Choroid plexus epithelial cell (primary cell): ENCODE measurements at places on chromosomes 16 and 17.
A peak's percentile ranks its signal among the peaks of the same experiment; 100 is the strongest.

- no peak for DNase-seq
Observed at GRCh38 chr16:65659758-65660157, 537.9 kb upstream of the CDH11 start.

- DNase-seq = no peak
Observed at GRCh38 chr16:84511831-84512230, 7.4 kb upstream of the MEAK7 start.

- DNase-seq = peak; percentile 91
Observed at GRCh38 chr17:68462381-68463210, 5.3 kb upstream of the WIPI1 start.

DNA sequence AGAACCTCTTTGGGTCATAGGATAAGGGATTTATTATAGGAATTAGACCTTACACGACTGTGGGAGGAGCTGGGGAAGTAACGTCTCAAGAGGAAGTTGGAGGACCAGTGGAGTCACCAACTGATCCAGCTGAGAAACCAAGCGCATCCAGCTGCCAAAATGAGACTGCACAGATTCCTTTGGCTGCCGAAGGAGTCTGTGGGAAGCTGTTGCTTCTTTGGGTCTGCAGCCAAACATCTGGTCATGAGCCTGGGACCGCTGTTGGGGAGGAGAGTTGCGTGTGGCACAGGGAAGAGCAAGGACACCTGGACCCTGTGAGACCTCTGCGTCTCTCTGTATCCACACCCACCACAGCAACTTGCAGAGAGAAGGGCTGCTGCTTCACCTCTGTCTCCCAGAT, 2.4 kb upstream of the NACA2 start:
- DNase-seq = no peak

GRCh38 chr17:1966274-1967086, 58.7 kb downstream of the RTN4RL1 start:
- no peak for DNase-seq

DNA sequence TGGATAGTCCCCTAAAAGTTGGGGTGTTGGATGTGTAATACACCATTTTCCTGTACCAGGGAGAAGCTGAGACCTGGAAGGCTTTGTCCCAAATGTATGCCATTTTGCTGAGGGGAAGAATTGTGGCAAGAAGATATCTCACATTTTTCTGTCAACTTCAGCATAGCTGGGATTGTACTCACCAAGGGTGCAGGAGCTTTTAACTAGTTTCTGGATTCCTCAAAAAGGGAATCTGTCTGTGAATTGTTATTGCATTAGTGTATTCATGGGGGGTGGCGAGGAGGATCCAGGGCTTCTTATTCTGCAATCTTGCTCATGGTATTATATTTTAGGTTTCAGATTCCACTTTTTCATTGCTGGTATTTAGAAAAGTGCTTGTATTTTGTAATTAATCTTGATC, 208.2 kb upstream of the MYOCD start:
- DNase-seq = peak; percentile 1

DNA sequence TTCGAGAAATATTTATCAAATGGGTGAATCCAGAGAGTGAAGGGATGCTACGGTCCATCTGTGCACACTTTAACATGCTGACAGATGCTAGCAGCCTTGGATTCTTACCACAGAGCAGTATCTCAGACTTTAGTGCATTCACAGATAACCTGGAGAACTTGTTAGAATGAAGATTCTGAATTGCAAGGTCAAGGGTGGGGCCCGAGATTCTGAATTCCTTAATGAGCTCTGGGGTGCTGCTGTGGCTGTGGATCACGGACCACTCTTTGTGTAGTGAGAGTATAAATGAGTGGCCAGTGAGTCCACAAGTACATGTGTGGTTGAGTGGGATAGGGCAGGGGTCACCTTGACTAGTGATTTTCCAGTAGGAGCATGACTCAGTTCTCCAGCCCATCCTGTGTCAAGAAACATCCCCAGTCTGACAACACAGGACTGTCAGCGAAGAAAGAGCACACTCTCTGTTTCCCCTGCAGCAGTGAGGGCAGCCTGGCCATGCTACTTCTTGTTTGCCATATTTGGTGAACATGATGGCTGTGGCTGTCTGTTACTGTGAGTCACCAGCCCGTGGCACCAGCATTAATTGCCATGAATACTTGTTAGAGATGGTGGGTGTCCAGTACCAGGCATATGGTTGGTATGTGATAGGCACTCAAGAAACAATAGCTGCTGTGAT, 13.0 kb upstream of the SALL1 start:
- no peak for DNase-seq

GRCh38 chr16:4803401-4803844, 990 bp upstream of the ROGDI start:
- no peak for DNase-seq

DNA sequence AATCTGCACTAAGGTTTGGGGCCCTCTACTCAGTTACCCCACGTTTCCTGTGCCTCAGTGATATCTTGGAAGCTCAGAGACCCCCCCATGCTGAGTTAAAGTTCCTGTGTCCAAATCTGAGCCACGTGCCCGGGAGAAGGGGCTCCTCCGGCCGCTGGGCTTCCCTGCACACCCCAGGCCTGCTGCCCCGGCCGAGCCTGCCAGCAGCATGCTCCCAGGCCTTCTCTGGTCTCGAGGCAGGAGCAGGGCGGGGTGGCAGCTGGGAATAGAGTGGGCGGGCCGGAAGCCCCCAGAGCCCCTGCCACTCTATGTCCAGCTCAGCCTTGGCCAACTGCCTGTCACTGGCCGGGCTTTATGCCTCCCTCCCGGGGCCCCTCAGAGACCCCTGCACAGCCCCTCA, 5.6 kb upstream of the VASN start:
- DNase-seq = no peak

DNA sequence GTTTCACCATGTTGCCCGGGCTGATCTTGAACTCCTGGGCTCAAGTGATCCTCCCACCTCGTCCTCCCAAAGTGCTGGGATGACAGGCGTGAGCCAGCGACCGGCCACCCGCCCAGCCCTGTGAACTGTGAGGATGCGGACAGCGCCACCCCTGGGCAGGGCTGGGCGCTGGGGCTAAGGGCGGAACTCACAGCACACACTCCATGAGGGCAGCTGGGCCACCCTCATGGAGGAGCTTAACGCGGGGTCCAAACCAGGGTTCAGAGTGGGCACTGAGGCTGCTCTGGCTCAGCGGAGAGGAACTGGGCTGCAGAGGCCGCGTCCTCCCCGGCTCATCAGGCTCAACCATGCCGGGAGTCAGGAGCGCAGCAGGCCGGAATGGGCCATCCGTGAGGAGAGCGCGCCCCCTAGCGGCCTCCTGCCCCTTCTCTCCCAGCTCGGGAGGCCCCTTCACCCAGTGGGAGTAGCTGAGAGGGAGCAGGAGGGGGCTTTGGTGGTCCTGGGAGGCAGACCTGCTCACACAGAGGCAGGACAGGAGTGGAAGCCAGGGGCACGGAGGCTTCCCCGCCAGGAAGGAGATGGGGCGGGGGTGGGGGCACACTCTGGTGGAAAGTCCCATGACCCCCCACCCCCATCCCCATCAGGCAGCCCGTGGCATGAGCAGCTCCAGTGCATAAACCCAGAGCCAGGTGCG, 13.8 kb downstream of the CORO7 start:
- peak; percentile 80 for DNase-seq

DNA sequence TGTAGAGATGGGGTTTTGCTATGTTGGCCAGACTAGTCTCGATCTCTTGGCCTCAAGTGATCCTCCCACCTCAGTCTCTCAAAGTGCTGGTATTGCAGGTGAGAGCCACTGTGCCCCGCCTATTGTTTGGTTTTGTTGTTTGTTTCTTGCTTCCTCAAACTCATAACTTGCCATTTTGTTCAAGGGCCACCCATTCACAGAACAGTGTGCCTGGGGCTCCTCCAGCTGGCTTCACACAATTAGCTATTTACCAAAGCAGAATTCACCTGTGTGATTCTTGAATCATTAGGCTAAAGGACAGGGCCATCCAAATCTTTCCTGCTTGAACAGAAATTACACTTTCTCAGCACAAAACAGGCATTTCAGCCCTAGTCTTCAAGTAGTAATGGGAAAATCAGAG, 7.2 kb downstream of the ABHD15 start:
- DNase-seq = no peak

- peak; percentile 60 for DNase-seq
Observed at GRCh38 chr17:49101054-49101534, 31.5 kb upstream of the B4GALNT2 start.

DNA sequence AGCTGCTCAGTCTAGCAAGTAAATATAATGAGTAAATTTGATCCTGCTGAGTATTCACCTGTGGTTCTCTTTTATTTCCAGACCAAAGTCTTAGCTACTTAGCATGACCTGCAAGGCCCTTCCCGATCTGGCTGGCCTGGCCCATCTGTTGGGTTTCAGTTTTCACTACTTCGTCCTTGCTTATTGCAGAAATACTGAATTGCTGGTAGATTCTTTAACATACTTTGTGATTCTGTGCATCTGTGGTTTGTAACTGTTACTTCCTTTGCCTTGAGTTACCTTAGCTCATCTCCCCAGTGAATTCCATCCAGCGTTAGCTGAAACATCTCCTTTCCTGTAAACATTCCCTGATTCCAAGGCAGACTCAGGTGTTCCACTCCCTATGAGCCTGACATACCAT, 131.1 kb downstream of the PHKB start:
- DNase-seq = no peak

DNA sequence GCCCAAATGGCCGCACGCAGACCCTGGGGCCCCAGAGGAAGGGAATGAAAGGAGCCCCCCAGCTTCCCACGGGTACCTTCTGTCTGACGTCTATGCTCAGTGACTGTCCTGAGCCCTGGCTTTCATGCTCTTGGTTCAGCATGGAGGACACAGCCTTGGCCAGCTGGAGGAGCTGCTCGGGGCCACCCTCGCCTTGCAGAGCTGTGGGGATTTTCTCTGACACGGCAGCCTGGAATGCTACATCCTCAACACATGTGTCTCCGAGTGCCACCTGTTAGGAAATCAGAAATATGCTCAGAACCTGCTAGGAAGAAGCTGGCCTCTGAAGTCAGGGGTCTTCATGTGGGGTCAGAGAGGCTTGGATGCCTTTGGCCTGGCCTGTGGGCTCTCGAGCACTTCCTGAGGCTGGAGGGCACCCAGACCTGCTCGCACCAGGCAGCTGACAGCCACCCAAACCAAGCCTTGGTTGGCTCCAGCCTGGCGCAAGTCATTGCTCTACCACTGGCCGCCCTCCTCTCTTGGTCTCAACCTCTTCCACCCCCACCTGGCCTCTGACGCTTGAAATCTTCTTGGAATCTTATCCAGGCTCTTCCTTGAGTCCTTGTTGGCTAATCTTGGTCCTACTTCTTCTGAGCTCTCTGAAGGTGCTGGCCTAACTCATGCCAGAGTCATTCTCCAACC, 63.7 kb upstream of the BCO1 start:
- DNase-seq = peak; percentile 53

GRCh38 chr16:47939680-47940079, 216.1 kb downstream of the ABCC12 start:
- no peak for DNase-seq

DNA sequence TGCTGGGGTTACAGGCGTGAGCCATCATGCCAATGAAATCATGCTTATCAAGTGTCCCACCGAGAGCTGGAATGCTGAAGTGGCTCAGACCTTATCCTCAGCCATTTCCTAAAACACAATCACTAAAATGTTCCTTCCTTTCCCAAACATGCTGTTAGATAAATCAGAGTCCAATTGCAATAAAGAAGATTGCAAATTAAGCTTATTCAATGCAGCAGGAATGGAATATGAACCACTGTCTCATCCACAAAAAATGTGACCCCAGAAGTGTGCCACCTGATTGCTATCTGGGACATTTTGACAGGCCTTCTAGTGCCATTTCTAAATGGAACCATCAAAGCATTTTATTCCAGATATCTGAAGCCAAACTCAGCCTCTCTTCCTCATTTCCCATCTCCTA, 205.5 kb upstream of the CDH11 start:
- DNase-seq = no peak

DNA sequence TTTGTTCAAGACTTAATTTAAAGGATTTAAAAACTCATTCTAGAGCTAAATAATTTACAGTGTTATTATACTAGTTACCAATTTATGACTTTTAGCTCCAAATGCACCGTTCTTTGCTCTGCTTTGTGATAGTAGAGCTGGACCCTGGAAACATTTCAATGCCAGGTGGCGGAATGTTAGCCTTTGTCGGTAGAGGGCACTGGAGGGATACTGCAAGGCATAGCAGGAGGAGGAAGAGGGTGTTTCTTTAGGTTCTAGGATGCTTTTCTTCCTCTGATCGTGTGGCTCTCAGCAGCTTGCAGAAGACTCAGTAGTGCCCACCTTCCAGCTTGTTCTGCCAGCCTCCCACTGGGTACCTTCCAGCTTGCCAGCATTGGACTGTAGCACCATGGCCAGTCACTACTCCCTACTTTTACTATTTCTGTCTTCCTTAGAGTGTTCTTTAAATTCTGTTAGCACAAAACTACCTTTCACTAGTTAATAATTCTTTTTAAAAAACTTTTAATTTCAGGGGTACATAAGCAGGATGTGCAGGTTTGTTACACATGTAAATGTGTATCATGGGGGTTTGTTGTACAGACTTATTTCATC, 325.3 kb downstream of the UTP18 start:
- DNase-seq = no peak

DNA sequence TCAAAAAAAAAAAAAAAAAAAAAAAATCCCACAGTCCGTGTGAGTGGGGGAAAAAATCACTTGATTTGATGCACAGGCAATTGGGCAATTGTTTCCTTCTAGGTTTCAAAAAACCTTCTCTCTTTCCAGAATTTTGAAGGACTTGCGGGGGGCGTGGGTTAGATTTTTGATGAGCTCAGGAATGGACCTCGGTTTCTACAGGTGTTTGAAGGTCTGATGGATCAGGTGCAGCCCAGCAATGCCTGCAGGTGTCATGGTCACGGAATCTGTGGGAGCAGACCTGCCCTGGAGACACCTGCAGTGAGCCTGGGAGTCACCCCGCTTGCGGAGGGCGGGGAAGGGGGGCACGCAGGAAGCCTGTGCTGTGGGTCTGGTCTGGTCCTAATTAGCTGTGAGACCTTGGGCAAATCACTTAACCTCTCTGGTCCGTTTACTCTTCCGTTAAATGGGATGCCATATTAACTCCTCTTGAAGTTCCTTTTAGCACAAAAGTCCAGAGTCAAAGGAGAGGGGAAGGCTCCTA, 174.2 kb downstream of the IRF8 start:
- no peak for DNase-seq
